ENCODE measurements at places on chromosomes 1 and 21.

GRCh38 chr1:37085393-37085792, 51.1 kb upstream of the GRIK3 start:
- no peak for DNase-seq

DNA sequence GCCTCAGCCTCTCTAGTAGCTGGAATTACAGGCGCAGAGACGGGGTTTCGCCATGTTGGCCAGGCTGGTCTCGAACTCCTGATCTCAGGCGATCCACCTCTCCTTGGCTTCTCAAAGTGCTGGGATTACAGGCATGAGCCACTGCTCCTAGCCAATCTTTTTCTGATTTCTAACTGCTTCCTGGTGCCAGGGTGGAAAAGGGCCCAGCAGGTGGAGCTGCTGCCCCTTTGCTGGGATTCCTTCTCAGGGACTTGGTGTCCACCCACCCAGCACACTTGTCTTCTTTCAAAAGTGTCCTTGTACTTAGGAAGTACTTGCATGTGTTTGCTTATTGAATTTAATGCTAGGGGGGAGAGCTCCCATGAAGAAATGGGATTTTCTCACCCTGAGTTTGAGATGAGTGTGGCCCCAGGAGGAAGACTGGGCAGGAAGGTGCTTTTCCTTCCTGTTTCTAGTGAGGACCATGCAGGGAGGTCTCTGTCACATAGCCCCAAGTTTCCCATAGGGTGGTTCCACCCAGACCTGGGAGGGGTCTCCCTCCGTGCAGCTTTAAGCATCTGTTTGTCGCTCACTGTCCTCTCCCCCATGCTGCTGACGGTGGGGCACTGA, 14.2 kb downstream of the UTP11 start:
- no peak for DNase-seq

- DNase-seq: no peak
Observed at GRCh38 chr1:214398490-214398889, 117.5 kb downstream of the SMYD2 start.

DNA sequence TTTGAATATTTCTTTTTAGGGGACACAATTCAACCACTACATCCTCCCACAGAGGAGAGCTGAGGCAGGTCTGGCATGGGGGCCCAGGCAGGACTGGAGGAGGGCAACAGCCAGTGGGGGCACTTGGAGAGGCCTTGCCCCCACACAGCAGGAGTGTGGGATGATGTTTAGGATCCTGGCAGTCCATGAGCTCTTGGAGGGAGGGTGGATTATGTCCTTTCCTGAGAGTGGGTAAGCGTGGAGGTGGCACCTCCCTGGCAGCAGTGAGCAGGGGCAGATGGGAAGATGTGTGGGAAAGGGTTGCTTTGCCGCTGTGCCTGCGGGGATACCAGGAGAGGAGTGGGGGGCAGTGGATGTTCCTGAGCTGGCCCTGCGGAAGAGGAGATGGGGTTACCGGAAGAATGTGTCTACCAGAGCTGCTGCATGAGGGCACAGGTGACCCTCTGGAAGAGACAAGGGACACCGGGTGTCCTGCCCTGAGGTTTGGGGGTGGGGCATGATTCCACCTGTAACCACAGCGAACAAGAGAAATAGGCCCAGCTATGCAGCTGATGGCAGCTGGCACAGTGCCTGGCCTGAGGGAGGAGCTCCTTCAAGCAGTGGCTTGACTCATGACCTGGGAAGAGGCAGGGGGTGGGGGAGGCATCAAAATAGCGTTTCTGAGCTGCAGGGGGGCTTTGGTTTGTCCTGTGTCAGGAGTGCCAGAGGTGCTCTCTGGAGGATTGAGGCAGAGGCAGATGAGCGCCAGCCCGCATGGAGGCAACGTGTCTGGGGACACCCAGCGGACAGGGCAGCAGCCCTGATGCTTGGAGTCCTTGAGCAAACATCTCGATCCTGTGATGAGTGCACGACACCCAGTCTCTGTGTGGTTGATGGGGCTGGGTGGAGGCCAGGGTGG, 123.9 kb upstream of the TMPRSS2 start:
- no peak for DNase-seq

DNA sequence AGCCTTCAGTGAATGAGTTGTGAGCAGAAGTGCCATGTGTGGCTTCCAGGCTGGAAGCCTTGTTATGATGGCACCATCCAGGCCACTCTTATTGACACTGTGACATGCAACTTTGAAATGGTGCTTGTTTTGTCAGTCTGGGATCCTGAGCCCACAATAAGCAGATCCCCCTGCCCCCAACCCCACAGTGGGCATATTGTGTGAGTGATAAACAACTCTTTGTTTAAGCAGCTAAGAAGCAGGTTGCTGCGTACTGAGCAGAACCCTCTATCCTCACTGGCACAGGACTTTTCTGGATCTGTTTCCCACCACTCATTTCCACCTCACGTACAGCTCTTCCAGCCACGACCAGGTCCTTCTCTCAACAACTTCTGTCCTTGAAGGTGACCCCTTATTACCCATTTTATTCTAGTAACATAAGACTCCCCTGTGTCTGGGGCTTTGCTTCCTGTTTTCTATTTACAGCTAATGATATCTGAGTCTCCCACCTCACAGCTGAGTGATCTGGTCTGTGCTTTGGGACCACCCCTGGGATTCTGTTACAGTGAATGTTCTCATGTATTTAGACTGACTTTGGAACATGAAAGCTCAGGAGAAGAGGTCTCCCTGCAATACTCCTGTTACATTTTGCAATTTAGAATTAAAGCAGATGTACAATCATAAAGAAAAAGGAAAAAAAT, 375.5 kb downstream of the PCP4 start:
- no peak for DNase-seq

- no peak for DNase-seq
Observed at GRCh38 chr1:78070210-78070609, 24.4 kb downstream of the GIPC2 start.

DNA sequence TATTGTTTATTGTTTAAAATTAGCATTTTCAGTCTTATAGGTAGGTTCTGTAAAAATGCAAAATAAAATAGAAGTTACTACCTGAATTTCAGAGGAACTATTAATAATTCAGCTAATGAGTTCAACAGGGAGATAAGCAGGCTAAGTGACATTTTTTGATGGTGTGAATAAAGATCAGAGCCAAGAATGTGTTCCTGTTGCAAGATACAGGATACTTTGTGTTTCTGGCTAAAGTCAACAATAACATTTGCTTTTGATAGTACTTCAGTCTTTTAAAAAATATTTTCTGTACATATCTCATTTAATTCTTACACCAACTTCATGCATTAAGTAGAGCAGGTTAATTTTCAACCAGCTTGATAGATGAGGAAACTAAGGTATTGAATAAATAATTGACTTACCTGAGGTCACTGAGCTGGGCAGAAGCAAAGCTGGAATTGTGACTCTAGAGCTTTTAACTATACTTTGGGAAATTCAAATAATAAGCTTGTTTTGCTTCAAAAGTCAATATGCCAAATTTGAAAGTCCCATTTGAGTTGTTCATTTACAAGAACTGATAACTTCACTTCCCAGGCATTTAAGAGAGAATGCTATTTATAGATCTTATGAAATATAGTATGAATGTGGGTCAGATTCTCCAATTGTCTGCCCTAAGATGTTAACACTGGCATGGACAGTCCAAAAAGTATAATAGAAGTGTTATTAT, 6.0 kb downstream of the GORAB start:
- DNase-seq: no peak

DNA sequence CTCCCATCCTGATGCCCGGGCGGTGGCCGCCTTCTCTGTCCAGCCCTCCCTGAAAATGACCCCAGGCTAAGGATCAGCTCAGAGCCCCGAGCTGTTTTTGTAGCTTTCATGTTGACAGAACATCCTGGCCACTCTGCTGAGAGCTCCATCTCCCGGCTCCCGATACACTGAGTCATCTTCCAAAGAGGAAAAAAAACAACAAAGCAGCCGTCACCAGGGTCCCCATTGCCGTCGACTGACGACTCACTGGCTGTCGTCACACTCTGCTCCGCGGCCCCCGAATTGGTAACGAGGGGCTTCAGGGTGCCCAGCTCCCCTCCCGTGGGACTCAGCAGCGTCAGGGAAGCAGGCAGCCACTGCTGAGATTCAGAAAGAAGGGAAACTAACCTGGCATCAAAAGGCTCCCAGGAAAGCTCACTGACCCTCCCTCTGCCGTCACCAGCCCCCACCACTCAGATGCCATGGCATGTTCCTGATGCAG, 67.2 kb downstream of the CD46 start:
- DNase-seq: no peak

GRCh38 chr21:43936247-43936967, 71.4 kb downstream of the AGPAT3 start:
- DNase-seq: no peak

DNA sequence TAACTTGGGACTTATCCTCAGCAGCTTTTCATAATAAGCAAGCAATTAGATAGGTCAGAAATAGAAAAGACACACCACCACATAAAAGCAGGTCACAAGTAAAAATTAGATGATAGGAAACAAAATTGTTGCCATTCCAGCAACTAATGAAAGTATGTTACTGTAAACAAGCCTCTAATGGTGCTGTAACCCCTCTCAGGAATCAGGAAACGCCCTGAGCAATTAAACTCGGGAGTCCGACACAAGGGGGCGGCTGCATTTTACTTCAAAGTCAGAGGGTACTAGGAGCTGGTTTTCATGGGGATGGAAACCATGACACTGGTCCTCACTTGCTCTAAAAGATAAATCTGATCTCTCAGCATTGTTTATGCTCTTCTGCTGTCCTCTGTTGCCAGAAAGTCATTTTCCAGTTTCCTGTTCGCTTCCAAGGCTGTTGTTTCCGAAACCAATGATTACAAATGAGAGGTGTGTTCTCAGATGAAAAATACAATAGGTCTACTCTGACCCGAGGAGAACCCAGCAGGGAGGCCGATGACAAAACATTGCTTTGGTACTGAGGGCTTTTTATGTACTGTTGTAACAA, 93.4 kb downstream of the TGFBR3 start:
- no peak for DNase-seq

DNA sequence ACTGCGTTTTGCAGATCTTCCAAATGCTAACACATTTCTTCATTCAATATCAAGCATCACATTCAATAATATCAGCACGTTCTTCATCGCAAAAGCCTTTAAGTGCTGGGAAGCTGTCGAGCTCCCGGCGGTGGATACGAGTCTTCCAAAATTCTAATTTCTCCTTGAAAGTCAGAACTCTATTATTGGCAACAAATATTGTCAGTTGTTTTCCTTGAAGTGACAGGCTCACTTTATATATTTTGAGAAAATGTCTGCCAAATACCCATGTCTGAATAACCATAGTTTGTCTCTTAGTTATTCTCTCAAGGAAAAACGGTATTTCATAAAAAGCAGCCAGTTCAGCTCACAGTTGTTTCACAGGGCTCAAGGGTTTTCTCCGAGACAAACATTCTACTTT, 226.2 kb upstream of the C1orf174 start:
- no peak for DNase-seq
